ENCODE measurements at places on chromosomes 1 and 21.

- DNase-seq, result no peak
Observed at GRCh38 chr1:201503397-201504176, 3.3 kb downstream of the CSRP1 start.

DNA sequence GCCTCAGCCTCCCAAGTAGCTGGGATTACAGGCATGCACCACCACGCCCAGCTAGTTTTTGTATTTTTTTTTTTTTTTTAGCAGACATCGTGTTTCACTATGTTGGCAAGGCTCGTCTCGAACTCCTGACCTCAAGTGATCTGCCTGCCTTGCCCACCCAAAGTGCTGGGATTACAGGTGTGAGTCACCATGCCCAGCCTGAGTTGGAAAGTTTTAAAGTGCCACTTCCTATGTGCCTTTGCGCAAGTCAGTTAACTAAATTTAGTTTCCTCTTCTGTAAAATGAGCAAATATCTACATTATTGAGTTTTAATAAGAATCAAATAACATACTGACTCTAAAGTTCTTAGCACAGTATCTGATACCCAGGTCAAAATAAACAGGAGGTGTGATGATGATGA lies 12.4 kb downstream of the SLC19A2 start:
- no peak for DNase-seq

- no peak for DNase-seq
Observed at GRCh38 chr1:200153277-200154055, 126.0 kb downstream of the NR5A2 start.

DNA sequence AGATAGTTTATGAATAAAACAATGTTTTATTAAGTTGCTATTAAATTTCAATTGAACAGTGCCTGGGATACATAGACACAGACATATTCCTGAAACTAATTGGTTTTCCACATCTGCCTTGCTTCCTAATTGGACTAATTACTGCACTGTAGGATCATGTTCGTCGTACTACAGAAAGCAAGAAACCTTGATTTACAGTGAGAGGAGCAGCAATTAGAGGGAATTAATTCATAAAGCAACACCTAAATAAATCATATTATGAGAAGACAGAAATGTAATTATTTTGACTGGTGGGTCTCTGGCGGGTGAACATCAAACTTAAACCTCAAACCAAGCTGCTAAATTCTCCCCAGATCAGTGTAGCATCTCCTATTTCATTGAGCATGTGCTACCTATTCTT lies 124.6 kb upstream of the CAMK1G start:
- no peak for DNase-seq

DNA sequence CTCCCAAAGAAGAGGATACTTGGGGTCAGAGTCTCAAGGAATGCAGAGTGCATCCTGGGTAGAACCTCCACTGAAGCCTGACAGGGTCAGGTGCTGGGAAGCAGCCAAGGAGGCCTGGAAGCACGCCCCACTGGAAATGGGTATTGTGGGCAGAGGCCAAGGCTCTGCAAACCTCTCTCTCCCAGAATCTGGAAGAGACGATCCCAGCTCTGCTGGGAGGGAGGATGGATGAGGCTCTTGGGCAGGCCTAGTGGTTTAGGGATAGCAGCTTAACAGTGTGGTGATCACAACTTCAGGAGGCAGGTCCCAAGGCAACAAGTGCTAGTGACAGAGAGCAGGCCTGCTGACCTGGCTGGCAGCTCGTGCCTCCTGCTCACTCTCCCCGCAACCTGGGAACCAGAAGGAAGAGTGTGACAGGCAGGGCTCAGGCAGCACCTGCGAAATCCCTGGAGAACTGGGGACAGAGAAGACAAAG lies 641.0 kb downstream of the PLPP3 start:
- DNase-seq, result no peak

All from activated CD4-positive, CD25-positive, alpha-beta regulatory T cell (primary cell).